ENCODE measurements at places on chromosomes 7 and 10. TPM values are rescaled to one million over a fixed set of nuclear protein-coding genes. Genes with fewer than 3 reads are reported as not detected.

Gene CFAP43
- total RNA-seq: not detected

Gene TMEM213
- total RNA-seq: not detected

Gene RAB18
- 29.1 TPM for total RNA-seq

Gene LRRC61
- total RNA-seq: 11.8 TPM

Gene NPY4R2
- 0.13 TPM for total RNA-seq

Gene SLC18A3
- total RNA-seq: not detected

Gene MET
- 11.2 TPM for total RNA-seq

Gene INPP5A
- 27.4 TPM for total RNA-seq

Gene SPDYE5
- not detected for total RNA-seq

Gene ACSM6
- not detected for total RNA-seq

Gene NEUROG3
- not detected for total RNA-seq

Gene NKX2-3
- not detected for total RNA-seq

Gene FAM237B
- total RNA-seq: not detected

Gene PVRIG
- not detected for total RNA-seq

Gene ZNF438
- 3.6 TPM for total RNA-seq

Gene MTERF1
- 5.6 TPM for total RNA-seq

Gene CALML3
- total RNA-seq: not detected

Gene COL17A1
- 1.0 TPM for total RNA-seq

Gene SCART1
- total RNA-seq: 1.4 TPM

Gene GNGT1
- not detected for total RNA-seq

Gene TMEM236
- not detected for total RNA-seq

Gene KIF20B
- 8.0 TPM for total RNA-seq

Gene OPN1SW
- total RNA-seq: not detected

Gene GIMAP2
- total RNA-seq: 2.1 TPM

Gene WIPF3
- total RNA-seq: not detected

Gene OIT3
- total RNA-seq: not detected

Gene GHRHR
- total RNA-seq: not detected

Gene CPXM2
- 1.8 TPM for total RNA-seq

Gene TMEM229A
- total RNA-seq: under 0.01 TPM

Gene OR2A1
- 0.24 TPM for total RNA-seq

Gene INTS15
- 23.3 TPM for total RNA-seq

Gene LRRTM3
- total RNA-seq: not detected
